ENCODE measurements at places on chromosomes 13 and 19.

DNA sequence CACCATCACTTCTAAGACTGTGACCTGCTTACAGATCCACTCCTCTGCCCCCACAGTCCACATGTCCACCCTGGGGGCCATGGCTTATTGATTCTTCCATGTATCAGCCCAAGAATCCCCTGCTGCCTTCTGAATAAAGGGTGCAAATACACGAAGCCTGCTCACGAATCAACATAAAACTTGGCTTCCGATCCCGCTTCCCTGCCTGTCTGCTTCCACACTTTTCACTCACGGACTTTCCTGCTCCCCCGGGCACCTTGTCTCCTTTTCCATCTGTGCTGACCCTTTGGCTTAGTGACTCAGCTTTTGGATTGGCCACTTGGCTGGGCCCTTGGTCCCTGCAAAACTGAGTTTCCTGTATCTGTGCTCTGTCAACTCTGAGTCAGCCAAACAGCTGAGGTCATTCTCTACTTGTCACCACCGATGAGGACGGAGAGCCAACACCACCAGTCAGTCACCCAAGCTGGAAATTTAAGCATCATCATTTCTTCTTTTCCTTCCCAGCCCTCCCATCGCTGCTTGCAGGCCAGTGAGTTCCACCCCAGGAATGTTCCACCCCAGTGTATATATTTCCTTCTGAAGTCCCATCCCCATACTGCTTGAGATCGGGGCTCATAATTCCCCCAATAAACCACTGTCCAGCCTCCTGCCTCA is 11.4 kb upstream of the USP12 start:
- DNase-seq = peak; percentile 66

- DNase-seq = no peak
Measured at GRCh38 chr13:112242777-112243176, 133.4 kb upstream of the SPACA7 start.

DNA sequence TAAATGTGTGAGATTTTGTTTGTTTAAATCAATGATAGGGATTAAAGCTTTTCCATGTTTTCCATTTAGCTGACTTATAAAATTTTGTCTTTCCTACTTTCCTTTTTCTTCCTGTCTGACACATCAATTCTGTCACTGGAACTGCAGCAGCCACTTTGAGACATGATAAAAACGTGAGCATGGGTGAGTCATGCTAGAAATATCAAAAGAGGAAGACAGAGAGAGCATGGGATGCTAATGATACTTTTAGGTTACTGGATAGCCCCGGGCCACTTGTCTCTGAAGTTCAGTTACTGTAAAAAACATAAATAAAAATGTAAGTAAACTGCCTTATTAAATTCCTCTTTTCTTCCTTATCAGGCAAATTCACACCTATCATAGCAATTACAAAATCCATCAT is 1332.0 kb upstream of the PCDH20 start:
- no peak for DNase-seq

DNA sequence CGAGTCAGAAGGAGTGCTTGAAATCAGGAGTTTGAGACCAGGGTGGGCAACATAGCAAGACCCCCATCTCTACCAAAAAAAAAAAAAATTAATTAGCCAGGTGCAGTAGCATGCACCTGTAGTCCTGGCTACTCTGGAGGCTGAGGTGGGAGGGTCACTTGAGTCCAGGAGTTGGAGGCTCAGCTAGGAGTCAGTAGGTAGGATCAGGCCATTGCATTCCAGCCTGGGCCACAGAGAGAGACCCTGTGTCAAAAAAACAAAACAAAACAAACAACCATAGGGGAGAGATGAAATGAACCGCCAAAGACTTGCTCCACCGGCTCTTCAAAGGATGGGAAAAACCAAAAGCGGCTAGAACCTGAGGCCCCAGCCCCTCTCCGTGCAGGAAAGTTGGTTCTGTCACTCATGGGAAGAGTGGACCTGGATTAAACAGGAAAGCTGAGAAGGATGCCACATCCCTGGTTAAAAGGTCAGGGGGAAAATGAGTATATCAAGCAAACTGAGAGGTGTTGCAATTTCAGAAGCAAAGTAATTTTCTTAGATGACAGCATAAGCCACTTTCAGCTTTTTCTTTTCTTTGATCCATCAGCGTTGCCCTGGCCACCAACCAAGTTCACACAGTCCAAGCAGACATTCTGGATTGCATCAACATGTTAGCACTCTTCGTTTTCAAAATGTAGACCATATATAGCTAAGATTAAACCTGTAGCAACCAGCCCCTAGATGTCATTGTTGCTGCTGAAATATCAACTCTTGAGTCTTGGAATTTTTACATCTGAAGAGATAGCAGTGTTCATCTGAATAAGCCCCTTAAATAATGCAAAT is 8.9 kb upstream of the ZNF507 start:
- DNase-seq = no peak

DNA sequence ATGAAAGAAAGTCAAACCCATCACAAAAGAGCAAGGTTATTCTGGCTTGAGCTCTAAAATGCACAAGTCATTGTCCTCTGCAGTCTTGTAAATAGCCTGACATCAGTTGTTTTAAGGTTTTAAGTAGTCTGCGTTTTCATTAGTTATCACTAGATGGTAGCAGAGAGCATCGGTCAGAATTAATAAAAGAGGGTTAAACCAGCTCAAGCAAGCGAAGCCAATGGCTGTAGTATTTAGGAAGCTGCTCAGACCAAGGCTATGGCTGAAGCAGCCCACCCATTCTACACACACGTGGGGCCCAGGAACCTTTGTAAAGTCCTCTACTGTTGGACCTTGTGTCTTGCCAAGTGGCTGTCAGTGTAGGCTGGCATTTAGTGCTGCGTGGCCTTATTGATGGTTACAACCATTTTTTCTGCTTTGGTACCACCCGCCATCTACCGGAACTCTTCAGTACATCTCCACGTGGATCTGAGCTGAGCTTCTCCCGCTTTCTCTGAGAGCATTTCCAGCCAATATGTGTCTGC is 13.3 kb upstream of the ZNF57 start:
- no peak for DNase-seq

Data from left ventricle myocardium superior (tissue), 1 donor.